Stimulated activated naive CD4-positive, alpha-beta T cell (primary cell): ENCODE measurements at places on chromosomes 5 and 9.
A peak's percentile ranks its signal among the peaks of the same experiment; 100 is the strongest.

GRCh38 chr5:16865151-16865550 is 70.9 kb downstream of the MYO10 start:
- DNase-seq: no peak

- DNase-seq: no peak
Observed at GRCh38 chr5:135171336-135171735, 137.3 kb upstream of the PITX1 start.

DNA sequence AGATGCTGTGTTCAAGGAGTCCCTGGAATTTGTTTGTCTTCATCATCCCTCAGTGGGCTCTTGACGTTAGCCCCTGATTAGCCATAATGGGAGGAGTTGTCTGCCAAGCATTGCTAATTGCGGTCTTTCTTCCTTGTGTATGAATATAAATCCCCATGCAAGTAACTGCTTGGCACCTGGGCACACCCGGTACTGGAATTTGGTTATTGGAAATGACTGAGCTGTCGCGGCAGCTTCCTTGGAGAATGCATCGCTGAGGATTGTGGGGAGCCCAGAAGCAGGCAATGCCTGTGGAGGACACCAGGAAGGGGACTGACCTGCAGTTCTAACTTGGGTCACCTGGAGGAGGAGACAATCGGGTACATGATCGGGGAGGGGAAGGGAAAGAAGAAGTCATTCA is 53.3 kb upstream of the CTSL start:
- no peak for DNase-seq

GRCh38 chr5:6408260-6408596 is 29.9 kb upstream of the MED10 start:
- DNase-seq: no peak

DNA sequence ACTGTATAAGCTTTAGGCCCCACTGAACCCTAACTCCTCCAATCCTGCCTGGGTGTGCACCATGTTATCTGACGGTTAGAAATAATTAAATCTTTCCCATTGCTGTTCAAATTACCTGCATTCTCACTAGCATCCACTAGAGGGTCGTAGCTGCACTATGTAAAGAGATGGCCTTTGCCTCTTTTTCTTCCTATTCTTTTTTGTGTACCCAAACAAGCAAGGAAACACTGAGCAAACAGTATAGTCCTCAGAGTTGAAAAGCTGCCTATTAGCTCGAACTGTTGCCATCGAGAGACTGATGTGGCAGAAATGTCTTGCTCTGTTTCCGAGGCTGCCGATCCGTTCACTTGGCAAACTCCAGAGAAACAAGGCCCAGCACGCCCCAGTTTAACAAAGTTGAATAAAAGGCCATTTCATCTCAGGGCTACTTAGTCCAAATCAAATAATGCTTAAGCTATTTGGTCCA is 163.8 kb upstream of the TRPM3 start:
- peak; percentile 32 for DNase-seq

GRCh38 chr5:42995360-42995751 is 44.8 kb downstream of the ANXA2R start:
- no peak for DNase-seq

- DNase-seq: no peak
Observed at GRCh38 chr9:107177857-107178256, 105.2 kb upstream of the RAD23B start.

GRCh38 chr5:32410630-32411029 is 33.9 kb downstream of the ZFR start:
- DNase-seq: no peak

DNA sequence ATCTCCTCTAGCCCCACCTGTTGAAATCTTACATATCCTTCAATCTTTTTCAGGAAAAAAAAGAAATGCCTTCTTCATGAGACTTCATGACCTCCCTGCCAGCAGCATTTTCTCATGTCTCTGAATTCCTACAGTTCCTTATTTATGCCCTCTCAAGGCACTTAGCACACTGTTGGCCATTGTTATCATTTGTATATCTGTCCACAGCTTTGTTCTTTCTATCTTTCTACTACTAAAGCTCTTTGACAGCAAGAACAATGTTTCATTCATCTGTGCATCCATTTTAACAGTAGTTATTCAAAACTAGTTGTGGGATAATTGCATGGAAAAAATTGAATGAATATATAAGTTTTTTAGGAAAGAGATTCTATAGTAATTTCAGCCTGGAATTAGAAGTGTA is 20.9 kb upstream of the GZMA start:
- no peak for DNase-seq

DNA sequence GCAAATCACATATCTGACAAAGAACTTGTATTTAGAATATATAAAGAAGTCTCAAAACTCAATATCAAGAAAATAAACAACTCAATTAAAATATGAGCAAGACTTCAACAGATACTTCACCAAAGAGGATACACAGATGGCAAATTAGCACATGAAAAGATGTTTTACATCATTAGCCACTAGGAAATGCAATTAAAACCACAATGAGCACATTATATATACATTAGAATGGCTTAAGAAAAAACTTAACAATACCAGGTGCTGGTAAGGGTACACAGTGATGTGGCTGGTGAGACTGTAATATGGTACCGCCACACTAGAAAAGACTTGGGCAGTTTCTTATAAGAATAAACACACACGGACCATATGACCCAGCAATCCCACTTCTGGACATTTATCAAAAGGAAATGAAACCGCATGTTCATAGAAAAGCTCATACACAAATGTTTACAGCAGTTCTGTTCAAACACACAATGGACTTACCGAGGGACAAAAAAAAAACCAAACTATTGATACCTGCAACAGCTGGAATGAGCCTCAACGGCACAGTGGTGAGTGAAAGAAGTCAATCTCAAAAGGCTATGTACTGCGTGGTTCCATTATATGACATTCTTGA is 27.6 kb downstream of the SEMA4D start:
- DNase-seq: no peak

- DNase-seq: no peak
Observed at GRCh38 chr5:61020415-61020814, 75.4 kb downstream of the NDUFAF2 start.

DNA sequence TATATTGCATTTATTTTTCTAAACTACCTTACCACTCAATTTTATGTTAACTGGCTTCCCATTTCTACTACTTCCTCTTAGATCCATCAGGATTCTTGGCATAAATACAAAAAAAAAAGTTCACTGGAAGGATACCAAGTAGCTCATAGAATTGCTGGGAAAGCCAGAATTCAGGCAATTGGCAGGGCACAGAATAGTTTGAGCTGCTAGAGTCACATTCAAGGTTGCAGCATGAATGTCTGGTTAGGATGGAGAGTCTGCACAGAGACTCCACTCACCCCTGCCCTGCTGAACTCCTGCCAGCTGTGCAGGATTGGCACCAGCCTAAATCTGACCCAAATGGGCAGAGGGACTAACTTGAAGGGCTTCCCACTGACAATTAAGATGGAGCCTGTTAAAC is 4.9 kb upstream of the AMACR start:
- DNase-seq: no peak

- no peak for DNase-seq
Observed at GRCh38 chr5:20369518-20369885, 381.5 kb upstream of the CDH18 start.

DNA sequence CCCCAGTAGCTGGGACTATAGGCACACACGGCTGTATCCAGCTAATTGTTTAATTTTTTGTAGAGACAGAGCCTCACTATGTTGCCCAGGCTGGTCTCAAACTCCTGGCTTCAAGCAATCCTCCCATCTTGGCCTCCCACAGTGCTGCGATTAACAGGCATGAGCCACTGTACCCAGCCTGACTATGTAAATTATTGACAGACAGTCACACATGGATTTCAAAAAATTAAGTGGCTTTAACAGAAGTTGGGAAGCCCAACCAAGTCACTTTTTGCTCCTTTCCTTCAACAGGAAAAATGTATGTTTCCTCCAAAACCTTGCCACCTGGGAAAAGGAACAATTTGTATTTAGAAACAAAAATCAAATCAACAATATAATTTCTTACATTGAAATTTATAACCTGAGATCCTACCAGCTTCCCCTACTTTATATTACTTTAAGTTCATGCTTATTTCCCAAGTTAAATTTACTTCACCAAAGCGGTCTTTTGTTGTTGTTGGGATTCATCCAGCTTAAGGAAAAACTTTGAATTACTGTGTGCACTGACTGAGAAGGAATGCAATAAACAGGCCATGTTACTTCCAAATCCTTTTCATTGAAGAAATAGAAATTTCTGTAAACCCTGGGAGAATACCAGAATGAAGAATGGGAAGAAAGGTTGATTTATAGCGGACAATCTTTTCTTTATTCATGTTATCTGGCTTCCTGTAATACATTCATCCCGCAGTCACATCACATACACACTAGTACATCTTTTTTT is 8.6 kb downstream of the PCA3 start:
- no peak for DNase-seq

DNA sequence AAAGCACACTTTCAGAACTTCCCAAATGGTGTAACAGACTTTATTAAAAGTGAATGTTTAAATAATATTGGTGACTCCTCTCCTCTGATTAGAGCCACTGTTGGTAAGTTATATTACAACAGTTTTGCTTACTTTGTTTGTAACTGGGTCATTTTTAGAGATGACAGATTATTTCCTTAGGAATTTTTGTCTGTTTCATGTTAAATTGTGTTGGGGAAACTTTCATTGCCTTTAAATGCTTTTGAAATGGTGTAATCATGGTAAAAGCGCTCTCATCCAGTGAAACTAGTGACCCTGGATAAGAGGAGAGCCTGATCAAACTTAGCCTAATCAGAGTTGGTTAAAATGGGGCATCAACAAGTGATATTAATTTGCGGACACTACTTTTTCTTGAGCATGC is 39.4 kb downstream of the TNPO1 start:
- DNase-seq: no peak

DNA sequence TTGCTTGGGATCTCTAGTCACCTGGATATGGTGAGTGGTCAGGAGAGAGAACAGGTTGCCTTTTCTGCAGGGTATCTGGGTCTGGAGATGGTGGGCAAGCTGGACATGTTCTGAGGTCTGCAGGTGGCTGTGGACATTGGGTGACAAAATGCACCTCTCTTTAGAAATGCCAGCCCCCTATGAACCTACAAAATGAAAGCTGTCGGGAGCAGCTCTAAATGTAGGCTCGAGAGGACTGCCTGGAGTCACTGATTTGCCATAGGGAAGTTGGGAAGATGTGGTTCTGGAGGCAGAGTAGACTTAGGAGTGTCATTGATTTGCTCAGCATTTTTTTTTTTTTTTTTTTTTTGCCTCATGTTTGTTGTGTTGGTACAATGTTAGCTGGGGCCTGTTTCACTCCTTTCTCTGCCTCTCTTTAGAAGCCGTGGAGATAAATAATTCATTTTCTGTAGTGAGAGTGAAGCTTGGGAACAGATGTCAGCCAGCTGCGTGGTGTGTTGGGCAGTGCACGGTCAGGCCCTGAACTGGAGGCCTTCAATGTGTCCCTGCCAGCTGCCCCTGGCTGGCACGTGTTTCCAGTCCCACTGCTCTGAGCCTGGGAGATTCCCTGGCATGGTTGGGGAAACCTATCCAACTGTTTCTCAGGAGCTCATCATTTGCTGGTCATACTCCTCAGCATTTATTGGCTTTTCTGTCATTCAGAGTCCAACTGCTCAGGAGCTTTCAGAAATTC is 5.4 kb downstream of the RGS3 start:
- DNase-seq: no peak

DNA sequence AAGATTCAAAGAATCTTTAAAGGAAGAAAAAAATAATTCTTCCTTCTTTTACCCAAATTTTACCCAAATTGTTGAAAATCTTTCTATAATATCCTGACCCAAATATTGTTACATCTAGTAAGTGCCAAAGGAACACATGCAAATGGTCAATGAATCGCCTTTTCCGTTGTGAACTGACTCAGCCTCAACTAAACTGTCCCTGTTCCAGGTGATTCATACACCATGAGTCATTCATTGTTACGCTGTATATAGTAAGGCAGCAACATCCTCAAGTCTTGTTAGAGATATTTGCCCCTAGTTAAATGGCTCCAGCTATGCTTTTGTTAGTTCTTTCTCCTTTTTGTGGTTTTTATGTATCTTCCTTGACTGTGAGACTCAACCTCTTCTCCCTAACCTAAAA is 9.7 kb downstream of the PTGER4 start:
- no peak for DNase-seq
